Putamen (tissue), 1 donor: ENCODE measurements at places on chromosomes 2 and 18.

GRCh38 chr18:9025091-9025838, 77.2 kb upstream of the NDUFV2 start:
- no peak for DNase-seq

GRCh38 chr2:209425471-209426071, 1.7 kb downstream of the MAP2 start:
- peak; percentile 58 for DNase-seq

DNA sequence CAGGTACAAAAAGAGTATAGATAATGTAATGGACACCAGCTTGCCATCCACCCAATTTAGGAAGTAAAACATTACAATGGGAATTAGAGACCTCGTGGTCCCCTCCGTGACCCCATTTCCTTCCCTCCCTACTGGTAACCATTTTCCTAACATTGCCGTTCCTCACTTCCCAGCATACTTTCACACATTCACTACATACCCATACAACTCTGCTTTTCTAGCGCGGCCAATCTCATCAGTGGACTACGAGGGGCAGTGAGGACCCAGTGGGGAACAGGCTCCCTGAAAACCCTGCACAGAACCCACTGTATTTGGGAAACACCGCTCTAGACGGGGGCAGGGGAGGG, 1.1 kb downstream of the ENOSF1 start:
- DNase-seq, result no peak

- no peak for DNase-seq
Measured at GRCh38 chr18:32550963-32551362, 80.3 kb upstream of the GAREM1 start.

DNA sequence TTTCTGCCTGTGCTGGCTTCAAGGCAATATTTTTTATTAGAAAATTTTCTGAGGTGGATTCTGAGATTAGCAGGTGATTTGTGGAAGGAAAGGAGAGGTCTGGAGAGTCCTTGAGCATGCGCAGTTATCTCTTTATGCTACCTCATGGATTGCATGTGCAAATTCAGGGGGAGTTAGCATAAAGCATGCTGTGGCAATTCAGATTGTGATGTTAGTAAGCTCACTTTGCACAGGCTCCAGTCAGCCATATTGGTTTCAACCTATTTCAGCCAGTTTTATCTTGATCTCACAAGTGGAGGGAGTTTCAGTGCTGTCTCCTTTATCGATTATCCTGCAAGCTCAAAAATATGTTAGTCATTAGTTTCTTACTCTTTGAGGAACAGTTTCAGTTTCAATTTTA, 2012.3 kb upstream of the PIK3C3 start:
- no peak for DNase-seq

GRCh38 chr2:235588750-235589149, 94.9 kb downstream of the AGAP1 start:
- DNase-seq, result no peak

DNA sequence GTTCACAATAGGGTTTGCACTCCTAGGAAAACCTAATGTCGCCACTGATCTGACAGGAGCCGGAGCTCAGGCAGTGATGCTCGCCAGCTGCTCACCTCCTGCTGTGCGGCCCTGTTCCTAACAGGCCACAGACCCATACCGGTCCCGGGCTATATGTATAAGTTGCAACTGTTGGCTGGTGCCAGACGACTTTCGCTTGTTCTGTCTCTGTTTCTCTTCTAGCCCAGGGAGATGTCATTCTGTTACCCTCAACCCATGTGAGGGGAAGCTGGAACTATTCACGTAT, 170.3 kb downstream of the BCL2 start:
- DNase-seq, result no peak

- DNase-seq, result peak; percentile 56
Measured at GRCh38 chr2:14635391-14635871, 2.9 kb downstream of the LRATD1 start.

GRCh38 chr2:1306014-1306686, 107.1 kb upstream of the TPO start:
- no peak for DNase-seq

DNA sequence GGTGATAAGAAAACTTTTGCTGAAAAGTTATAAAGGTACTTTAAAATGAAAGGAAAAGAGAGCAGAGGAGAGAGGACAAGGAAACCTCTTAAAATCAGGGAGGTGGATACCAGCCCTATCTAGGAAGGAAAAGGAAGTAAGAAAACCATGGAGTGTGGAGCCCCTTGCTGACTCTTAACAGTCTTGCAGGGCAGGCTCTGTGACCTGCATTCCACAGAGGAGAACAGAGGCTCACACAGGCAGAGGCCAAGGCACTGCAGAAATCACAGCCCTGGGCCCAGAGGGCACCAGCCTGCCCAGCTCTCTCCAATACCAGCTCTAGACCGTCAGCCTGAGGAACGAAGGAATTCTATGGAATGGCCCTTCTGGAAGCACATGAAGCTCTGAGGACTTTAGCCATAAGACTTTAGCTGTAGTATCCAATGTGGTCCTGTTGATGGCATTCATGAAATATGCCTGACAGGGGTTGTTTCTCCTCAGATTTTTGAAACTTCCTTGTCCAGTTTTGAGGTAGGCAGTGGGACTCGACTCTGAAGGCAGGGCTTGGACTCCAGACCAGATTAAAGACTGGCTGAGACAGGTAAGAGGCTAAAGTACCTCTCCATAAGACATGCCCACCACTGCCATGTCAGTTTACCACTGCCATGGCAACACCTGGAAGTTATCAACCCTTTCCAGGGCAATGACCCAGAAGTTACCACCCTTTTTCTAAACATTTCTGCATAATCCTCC, 216.3 kb downstream of the ANAPC1 start:
- DNase-seq, result no peak

DNA sequence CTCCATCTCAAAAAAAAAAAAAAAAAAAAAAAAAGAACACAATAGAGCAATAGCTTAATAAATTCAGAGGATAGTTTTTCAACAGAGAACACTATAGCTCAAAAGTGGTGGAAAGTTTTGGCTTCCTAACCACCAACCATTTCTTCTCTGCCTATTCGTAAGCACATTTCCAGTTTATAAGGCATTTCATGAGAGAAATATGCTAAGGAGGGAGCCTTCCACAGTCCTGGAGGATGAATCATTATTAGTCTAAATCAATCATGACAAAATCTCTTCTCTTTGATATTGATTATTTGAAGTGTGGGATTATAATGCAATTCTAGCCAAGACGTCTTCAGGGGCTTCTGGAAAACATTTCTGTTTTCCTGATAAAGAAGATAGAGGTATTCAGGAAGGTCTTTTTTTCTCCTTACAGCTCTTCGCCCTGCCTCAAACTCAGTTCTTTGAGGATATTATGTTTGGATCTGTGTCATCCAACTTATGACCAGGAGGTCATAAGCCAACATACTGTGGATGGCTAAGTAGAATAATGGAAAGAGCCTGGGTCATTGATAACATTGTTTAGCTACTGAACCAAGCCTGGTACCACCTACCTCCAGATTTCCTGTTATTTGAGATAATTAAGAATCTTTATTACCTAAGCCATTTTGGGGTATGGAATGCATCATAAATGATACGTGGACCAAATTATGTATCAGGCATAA, 207.3 kb downstream of the TRIB2 start:
- no peak for DNase-seq

GRCh38 chr2:182077023-182077422, 91.4 kb downstream of the PPP1R1C start:
- DNase-seq, result no peak

DNA sequence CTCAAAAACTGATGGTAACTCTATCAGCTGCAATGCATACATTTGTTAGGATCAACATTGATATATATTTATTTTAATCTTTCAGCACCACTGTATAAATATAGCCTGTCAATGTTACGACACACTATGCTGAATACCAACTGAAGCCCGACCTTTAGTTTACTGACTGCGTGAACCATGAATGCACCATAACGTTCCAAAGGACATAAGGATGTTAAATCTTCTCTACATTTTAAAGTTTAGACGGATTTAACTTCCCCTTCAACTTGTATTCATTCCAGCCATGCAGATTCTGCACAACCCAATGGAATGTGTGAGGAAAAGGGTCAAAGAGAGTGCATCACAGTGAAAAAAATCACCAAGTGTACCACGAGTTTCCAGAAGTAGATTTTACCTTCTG, 489.5 kb downstream of the IRS1 start:
- no peak for DNase-seq

DNA sequence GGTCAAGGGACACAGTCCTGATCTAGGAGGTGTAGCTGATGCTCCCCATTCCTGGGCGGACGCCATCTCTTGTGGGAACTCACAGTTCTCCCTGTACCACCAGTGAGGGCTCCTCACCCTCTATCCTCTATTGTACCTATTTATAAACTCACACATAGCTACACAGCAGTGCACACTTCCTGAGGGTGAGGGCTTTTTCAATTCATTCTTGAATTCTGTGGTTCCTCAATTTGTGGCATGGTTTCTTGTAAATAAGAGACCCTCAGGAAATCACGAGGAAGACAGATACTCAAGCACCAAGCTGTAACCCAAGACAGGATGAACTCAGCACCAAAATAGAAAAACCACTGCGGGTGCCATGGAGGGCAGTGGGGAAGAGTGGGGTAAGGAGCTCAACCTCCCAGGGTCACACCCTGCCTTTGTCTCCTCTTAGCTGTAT, 245.9 kb upstream of the PXDN start:
- no peak for DNase-seq

- no peak for DNase-seq
Measured at GRCh38 chr2:165074884-165075283, 119.6 kb upstream of the SLC38A11 start.

GRCh38 chr2:130393318-130393910, 37.6 kb downstream of the PTPN18 start:
- no peak for DNase-seq
